CD4-positive, alpha-beta T cell (primary cell): ENCODE measurements at places on chromosomes 7 and 10.

- no peak for DNase-seq
Observed at GRCh38 chr7:135645296-135645904, 16.9 kb upstream of the STMP1 start.

GRCh38 chr10:101000127-101000914 is 713 bp downstream of the LZTS2 start:
- DNase-seq = no peak

- no peak for DNase-seq
Observed at GRCh38 chr10:26249681-26250080, 33.1 kb downstream of the GAD2 start.

GRCh38 chr10:30606313-30606712 is 23.2 kb downstream of the LYZL2 start:
- DNase-seq = no peak

DNA sequence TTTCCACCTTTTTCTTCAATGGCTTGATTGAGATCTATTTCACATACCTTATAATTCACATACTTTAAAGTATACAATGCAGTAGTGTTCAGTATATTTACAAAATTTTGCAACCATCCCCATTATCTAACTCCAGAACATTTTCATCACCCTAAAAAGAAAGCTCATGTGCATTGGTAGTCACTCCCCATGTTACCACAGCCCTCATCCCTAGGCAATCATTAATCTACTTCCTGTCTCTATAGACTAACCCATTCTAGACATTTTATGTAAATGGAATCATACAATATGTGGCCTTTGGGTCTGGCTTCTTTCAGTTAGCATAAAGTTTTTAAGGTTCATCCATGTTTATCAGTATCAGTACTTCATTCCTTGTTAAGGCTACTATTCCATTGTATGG is 214.2 kb downstream of the WDR11 start:
- DNase-seq = no peak
